T-helper 2 cell (primary cell): ENCODE measurements at places on chromosomes 13 and 19.

DNA sequence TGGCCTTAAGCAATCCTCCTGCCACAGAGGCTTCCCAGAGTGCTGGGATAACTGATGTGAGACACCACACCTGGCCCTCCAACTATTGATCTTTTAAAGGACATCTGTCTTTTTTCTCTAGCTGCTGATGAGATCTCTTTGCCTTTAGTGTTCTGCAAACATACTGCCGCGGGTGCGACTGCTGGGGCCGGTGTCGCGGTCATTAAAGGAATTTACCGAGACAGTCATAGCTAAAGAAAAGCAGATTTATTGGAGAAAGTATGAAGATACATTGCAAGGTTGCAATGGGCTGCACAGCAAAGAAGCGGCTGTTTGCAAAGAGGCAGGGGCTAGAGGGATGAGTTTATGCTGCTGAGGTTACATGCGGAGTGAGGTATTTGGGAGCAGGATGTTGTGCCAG lies 31.2 kb upstream of the LRRC4B start:
- no peak for DNase-seq

DNA sequence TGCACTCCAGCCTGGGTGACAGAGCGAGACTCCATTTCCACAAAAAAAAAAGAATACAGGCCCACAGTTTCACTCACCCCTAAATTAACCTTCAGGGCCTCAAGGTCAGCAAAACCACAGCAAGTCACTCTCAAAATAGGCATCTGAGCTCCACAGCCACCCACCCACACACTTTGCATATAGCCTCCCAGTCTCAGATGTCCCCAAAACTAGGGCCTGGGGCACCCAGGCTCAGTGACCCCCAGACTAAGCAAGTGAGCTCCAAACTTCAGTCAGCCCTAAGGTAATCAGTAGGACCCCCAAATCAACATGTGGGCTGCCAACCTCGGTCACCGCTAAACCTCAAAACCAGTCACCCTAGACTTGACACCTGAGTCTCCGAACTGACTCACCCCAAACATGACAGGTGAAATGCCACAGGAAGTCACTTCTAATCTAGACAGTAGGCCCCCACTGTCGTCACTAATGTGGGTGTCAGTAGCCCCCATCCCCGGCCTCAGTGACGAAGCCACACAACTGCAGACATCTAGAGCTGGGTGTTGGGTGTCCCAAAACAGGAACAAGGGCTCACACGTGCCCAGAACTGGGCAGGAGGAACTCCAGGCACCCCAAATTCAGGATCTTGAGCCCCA lies 13.9 kb downstream of the RABAC1 start:
- DNase-seq, result peak; percentile 92

- no peak for DNase-seq
These were observed 7.2 kb downstream of the VSTM2B start for GRCh38 chr19:29532956-29533355.

GRCh38 chr13:40315416-40316064 lies 350.9 kb downstream of the FOXO1 start:
- peak; percentile 31 for DNase-seq

DNA sequence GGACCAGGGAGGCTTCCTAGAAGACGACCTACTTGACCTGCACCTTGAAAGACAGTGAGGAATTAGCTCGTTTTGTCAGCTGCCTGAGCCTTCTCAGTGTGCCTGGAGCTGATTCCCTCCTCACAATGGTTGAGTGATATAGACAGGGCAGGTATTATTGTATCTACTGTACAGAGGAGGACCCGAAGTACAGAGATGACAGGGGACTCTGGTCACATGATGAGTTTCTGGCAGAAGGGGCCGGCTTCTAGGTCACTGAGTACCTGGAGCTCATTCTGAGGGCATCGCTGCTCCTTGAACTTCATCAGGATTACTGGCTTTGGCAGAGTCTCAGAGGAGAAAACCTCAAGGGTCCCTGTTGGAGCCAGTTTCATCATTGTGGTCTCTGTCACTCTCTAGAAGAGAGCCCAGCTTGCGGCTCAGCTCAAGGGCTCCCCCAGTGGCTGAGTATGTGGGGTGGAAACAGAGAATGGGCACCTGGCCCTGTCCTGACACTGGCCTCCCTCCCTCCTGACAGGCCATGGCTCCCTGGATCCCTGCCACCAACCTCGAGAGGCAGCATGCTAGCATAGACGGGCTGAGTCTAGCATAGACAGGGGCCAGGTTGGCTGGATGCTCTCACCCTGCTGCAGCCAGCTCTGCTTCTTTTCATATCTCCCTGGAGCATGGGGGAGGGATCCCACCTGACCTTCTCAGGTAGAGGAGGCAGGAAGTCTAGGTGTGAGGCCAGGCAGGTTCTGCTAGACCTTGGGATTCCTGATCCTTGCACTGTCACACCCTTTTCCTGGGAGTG lies 38.7 kb downstream of the NFIX start:
- peak; percentile 20 for DNase-seq

DNA sequence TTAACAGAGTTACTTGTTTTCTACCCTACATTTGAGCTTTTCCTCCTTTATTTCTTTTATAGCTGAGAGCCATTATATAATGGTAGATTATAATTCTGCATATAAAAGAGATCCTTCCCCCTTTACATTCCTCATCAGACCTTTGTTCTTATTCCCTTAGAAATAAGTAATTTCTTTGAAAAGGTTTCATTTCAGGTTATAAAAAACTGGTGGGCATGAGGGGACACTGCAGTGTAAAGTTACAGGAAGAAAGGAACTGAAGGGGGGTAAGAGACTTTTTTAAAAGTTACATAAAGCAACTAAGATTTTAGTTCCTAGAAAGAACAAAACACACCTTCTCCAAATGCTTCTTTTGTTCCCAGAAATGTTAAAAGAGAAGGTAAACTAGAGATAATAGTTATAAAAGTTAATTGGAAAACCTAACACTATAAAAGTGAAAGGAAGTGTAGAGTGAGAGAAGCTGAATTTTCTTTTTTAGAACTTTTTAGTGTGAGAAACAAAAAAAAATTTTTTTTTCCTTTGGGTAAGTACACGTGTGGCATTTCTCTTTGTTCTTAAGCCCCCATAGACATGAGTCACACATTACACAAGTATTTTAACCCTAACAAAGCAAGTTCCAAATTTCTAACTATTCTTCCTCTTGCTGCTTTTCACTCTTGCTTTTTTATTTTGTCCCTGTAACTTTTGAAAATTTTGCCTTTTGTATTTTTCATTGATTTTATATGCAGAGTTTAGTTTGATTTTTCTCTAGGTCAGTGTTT lies 106.4 kb upstream of the MLNR start:
- DNase-seq, result no peak

- DNase-seq, result no peak
These were observed 888 bp downstream of the NOTCH3 start for GRCh38 chr19:15199661-15200552.

GRCh38 chr13:76853481-76853880 lies 32.7 kb downstream of the KCTD12 start:
- DNase-seq, result no peak

DNA sequence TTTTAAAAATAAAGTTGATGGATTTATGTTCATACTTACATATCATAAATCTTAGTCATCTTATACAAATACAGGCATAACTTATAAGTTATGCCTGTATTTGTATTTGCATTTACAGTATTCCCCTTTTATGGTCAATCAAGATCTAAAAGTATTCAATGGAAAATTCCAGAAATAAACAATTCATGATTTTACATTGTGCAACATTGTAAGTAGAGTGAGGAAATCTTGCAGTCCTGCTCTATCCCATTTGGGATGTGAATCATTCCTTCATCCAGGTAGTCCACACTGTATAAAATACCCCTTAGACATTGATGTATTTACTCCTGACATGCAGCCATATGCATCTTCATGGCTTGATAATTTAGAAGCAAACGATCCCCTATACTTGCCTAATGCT lies 795.3 kb downstream of the SLITRK1 start:
- DNase-seq, result no peak

- peak; percentile 4 for DNase-seq
These were observed 46.4 kb downstream of the N4BP2L1 start for GRCh38 chr13:32381539-32381938.

DNA sequence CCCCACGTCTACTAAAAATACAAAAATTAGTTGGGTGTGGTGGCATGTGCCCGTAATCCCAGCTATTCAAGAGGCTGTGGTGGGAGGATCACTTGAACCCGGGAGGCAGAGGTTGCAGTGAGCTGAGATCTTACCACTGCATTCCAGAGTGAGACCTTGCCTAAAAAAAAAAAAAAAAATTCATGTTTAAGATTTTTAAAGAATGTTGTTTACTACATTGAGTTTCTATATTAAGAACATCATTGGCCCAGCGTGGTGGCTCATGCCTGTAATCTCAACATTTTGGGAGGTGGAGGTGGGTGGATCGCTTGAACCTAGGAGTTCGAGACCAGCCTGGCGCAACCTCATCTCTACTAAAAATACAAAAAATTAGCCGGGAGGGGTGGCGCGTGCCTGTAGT lies 31.9 kb upstream of the FLT1 start:
- DNase-seq, result no peak

DNA sequence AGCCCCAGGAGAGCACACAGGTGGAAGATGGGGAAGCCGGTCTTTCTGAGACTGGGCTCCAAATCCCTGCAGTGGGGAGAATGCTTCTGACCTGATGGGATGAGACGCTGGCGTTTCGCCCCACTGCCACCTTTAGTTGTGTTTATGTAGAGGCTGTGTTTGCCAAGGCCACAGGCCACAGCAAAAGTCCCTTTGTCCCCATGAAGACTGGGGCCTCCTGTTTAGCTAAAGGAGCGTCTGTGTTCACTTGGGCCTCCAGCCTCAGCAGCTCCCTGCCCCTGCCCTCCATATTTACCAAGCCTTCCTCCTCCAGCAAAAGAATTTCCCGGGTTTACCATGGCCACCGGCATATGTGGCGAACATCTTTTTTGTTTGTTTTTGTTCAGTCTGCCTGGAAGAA lies 10.4 kb upstream of the KLK14 start:
- no peak for DNase-seq

DNA sequence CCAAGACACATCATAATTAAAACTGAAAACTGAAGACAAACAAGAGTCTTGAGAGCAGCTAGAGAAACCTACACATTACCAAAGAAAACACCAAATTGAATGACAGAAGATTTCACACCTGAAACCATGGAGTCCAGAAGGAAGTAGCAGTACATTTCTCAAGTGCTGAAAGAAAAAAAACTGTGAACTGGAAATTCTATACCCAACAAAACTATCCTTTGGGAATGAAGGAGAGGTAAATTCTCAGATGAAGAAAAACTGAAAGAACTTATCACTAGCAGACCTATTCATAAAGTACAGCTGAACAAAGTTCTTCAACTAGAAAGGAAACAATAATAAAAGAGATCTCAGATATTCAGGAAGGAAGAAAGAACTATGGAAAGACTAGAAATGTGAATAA lies 198.7 kb upstream of the ZNF507 start:
- no peak for DNase-seq

- no peak for DNase-seq
These were observed 533 bp downstream of the TNFSF9 start for GRCh38 chr19:6531163-6531955.
